ENCODE measurements at places on chromosomes 6 and 20.

DNA sequence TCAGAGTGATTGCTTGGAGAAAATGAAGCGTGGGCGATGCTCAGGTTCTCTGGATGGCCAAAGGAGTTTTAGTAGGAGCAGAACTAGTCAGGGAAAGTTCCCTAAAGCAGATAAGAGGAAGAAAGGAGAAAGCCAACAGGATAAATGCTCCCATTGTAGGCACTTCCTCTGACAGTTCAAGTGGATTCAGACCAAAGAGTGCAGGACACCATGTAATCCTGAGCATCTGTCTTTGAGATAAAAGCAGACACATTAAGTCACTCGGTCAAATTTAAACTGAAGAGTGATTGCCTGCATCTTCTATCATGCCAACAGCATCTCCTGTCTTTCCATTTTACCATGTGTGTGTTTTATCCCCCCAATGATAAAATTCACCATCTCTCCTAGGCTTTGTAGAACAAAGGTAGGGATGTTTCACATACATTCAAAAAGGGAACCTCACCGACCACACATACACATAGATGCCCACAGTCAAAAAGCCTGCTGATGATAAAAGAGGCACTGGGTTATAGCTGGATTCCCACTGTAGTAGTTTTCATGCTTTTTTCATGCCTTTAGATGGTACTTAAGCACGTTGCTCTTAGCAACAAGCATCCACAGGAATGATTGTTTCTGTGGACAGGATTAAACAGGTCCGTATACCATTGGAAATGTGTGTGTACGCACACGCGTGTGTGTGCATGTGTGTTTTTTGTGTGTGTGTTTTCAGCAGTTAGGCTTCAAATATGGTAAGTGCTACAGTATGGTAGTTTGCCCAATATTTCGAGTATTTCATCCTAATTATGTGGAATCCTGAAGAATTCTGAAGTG lies 7.0 kb downstream of the GRIK2 start:
- no peak for ATAC-seq

- ATAC-seq = no peak
Measured at GRCh38 chr6:109373762-109374161, 8.5 kb downstream of the CD164 start.

DNA sequence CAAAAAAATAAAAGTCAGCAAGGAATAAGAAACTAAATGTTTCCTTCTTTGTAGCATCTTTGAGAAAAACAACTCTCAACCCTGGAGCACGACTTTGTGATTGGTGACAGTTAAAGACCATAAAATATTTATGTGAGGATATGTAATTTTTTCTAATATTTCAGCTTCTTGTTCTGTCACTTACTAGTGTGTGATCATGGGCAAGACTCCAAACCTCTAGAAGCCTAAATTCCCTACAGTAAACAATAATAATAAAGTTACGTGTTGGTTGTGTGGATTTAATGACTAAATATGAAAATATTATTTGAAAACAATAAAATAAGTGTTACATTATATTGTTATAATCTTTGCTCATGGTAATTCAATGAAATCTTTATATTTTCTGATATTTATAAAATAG lies 735.6 kb upstream of the MARCKS start:
- no peak for ATAC-seq

DNA sequence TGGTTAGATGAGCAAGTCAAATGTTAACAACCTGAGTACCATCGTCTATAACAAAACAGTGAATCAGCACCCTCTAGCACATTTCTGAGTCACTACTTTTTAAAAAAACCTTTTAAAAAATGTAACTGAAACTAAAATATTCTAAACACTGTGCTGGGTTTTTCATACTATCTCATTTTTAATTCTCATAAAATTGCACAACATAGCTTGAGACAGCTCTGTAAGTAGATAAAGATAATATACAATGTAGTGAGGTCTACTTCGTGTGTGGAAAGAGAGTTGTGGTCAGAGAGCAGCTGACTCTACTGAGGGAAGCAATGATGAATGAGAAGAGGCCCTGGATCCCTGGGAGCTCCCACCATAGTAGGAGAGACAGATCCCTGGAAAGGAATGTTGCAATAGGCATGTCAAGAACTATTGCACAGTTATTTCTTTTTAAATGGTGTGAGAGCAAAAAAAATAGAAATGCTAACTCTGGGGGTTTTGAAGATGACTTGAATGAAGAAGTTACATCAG lies 13.6 kb upstream of the CALHM6 start:
- ATAC-seq = no peak

DNA sequence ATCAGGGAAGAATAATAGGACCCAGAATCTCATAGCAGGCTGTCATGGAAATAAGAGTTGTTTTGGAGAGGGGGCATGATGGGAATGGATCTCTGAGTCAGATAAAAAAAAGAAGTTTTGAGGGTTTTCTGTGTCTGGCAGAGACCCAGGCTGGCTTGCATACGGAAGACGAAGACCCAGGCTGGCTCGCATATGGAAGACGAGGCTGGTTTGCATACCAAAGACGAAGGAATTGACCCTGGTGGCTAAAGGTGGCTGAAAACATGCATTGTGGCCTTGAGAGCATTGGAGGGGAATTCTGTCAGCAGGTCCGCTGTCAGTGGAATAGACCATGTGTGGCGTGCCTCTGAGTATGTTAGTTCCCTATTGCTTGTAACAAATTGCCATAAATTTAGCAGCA lies 335.1 kb downstream of the BTBD3 start:
- ATAC-seq = no peak

GRCh38 chr6:34672657-34673043 lies 23.9 kb downstream of the ILRUN start:
- no peak for ATAC-seq

GRCh38 chr20:59141818-59142581 lies 21.6 kb upstream of the ZNF831 start:
- ATAC-seq = no peak

- ATAC-seq = no peak
Measured at GRCh38 chr6:137792160-137793033, 74.7 kb upstream of the TNFAIP3 start.

DNA sequence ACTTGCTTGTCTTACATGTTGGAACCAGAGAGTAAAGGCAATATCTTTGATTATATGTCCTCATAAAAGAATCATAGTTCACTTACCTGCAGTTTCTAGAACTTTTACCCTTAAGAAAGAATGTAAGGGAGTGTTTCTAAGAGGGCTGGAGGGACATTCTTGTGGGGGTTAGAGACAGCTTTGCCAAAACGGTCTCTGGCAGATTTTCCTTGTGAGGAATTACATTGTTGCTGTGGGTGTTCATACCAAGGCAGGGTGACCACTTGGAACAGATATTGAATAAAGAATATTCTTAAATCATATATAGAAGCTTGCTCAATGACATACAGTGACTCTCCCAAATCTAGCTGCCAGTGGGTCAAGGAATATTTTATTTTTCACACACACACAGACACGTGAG lies 517.6 kb upstream of the SOX4 start:
- no peak for ATAC-seq

All from motor neuron (in vitro differentiated cells).